ENCODE measurements at places on chromosomes 1 and 21.

DNA sequence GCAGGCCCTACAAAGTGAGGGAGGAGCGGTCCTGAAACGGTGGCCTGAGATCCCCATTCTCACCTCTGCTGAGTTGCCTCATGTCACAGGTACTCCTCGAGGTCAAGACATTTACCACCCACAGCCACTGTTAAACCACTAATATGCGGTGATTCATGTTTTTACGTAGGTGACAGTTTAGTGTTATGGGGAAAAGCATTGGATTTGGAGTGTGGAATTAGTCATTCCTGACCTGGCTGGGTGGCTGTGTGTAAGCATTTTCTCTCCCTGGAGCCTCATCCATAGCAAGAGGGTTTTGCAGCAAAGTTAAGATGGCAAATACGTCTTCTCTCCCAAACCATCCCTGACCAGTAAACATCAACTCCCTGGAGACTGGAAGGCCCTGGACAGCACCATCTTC is 57.8 kb upstream of the KCNJ6 start:
- no peak for DNase-seq

DNA sequence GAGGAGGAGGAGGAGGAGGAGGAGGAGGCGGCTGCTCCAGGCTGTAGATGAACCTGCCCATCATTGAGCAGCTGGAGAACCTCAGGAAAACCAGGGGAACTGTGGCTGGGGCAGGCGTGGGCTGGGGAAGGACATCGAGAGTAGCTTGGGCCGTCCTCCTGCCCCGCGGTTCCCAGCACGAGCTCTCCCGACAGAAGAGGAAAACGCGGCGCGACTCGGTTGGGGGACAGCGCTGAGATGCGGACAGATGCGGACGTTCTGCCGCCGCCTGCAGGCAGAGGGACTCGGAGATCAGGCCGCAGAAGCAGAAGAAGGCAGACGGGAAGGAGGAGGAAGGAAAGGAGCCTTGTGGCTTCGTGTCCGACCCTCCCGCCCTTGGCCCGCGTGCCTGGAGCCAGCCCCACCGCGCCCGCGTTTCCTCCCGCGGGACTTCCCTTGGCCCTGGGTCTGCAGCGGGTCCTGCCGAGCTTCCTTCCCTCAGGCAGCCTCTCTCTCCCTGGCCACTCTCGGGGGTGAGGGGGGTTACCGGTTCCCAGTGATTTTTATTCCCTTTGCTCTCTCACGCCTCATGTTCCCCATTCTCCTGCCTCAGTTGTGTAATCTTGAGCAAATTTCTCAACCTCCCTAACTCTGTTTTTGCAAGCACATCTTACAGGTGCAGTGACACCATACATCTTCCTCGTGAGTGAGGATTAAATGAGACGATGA is 1.7 kb upstream of the TNFRSF9 start:
- DNase-seq = no peak

DNA sequence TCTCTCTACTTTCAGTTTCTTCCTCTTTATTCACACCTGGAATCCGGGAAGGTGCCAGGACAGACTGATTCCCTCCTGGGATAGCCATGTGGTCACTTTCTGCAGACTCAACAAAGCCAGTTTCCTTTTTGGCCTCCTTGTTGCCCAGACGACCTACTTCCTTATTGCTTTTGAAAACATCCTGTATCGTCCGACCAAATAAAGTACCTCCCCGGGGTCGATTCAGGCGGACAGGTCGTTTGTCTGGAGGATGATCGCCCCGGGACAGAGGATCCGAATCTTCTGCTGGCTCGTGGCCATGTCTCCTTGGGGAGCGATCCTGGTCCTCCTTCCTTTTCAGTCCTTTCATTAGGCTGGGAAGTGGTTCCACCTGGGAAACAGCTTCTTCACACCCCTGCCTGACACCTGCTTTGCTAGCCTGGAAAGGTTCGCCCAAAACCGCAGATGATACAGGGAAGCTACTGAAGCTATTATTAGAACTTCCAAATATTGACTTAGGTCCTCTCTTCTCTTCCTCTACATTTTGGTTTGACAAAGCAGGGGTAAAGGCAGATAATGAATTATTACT is 1.2 kb downstream of the MCM3AP start:
- no peak for DNase-seq

GRCh38 chr1:113041569-113042284 is 31.3 kb upstream of the LRIG2 start:
- DNase-seq = no peak

DNA sequence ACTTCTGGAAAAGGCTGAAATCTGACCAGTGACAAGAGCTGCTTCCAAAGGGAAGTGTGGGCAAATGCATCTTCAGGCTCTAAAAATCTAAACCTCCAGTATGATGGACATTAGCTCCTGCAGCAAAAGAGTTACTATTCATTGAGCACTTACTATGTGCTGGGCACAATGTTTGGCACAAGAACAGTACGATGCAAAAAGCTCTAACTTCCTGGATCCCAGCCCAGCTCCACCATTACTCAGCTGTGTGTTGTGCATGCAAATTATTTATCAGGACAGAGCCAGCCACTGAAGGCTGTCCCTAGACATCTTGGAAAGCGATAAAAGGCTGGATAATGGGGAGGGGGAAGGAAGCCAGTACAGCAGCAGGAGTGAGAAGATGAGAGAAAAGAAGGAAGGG is 143.5 kb downstream of the ELAVL4 start:
- DNase-seq = no peak

DNA sequence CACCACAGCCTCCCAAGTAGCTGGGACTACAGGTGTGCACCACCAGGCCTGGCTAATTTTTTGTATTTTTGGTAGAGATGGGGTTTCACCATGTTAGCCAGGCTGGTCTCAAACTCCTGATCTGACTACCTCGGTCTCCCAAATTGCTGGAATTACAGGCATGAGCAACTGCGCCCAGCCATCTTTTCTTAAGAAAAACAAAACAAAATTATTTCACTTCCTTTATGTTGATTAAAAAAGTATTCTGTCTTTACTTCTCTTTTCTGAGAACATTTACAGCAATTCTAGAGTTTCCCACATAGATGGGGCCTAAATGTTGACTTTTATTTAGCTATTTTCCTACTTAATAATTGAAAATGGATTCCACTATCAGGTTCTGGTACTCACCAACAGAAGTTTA is 17.3 kb upstream of the TMEM183A start:
- no peak for DNase-seq

DNA sequence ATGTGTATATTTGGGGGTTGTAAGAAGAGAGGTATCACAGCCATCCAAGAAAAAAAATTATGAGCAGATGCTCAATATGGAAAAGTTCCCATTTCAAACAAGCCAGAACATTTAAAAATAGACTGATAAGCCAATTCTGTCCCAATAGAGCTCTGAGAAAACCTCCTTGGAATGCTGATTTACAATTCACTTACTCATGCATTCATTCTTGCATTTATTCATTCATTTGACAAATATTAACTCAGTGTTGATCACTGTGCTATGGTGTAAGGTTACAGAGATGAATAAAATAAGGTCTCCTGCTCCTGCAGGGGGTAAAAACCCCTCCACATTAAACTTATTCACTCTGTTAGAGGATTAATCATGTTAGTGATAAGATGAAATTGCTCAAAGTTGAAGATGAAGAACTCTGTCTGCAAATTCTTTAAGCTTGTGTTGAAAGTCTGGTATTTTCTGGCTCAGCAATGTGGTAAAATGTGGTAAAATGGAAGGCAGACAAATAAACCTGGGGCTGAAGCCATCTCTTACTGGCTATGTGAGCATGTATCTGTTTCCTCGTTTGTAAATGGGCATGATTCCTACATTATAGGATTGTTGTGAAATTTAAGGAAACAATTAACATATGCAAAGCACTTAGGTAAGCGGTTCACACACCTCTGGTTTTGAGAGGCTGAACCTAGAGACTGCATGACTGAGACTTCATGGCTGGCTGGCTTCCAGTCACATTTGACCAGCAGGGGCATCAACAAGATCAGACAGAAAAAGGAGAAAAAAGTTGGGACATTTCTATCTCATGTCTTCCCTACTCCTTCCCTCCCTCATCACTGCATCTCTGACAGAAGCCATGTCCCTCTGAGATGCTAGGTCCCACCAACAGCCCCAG is 45.0 kb upstream of the DAB1 start:
- DNase-seq = no peak

- no peak for DNase-seq
Measured at GRCh38 chr1:236681219-236681618, 5.1 kb upstream of the ACTN2 start.
